GM04504 (cell line): ENCODE measurements at places on chromosomes 1 and 21.

DNA sequence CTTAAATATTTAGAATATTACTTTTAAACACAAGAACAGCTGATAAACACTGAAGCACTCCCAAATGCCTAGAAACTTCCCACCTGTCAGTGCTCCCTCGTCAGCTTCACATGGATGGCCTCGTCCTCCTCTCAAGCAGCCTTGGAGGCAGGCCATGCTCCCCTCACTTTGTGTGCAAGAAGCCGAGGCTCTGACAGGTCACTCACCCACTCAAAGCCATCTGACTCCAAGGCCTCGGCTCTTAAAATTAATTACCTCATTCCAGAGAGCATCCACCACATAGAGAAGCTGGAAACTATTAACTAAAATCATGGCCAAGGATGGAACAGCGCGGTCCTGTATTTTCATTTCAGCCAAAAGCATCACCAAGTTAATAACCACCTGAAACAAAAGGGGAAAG lies 17.8 kb downstream of the LBR start:
- DNase-seq: no peak

DNA sequence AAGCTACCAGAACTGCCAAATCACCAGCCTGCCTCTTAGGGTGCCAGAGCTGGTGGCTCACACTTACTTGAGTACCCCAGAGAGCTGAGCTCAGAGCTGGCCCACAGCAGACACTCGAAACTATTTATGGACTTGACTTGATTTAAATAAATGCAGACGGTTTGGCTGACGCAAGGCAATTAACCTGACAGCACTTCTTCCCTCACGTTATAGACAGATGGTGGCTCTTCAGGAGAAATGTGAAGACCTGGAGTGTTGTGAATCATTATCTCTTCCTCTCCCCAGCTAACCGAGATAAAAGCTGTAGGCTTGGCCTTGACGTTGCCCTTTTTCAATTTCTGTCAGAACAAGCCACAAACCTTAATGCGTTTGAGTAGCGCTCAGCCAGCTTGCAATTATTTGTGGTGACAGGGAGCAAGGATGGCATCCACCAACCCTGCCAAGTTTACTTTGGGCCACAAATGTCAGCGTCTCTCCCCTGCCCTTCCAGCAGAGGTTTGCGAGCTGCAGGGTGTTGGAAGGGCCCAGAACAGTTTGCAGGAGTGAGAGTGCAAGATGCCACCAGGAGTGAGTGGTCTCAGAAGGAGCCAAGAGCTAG lies 34.0 kb upstream of the BCAR3 start:
- no peak for DNase-seq

- no peak for DNase-seq
Observed at GRCh38 chr1:11825131-11825530, 19.1 kb downstream of the CLCN6 start.

- DNase-seq: no peak
Observed at GRCh38 chr1:77416692-77417450, 135.1 kb downstream of the AK5 start.

DNA sequence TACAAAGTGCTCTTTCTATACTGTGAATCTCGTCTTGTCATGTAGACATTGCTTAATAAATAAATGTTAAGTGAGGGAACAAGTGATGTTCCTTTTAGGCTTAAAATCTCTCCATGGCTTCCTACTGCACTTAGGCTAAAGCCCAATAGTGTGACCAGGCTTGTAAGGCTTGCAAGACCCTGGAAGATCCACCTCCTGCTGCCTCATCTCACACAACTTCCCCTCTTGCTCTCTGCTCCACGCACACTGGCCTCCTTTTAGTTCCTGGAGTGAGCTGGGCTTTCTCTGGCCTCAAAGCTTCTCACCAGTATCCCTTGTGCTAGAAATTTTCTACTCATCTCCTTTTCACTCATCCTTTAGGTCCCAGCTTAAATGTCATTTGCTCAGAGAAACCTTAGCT lies 41.5 kb upstream of the DIPK1A start:
- DNase-seq: no peak

GRCh38 chr1:151273924-151274466 lies 8.1 kb upstream of the ZNF687 start:
- DNase-seq: no peak

DNA sequence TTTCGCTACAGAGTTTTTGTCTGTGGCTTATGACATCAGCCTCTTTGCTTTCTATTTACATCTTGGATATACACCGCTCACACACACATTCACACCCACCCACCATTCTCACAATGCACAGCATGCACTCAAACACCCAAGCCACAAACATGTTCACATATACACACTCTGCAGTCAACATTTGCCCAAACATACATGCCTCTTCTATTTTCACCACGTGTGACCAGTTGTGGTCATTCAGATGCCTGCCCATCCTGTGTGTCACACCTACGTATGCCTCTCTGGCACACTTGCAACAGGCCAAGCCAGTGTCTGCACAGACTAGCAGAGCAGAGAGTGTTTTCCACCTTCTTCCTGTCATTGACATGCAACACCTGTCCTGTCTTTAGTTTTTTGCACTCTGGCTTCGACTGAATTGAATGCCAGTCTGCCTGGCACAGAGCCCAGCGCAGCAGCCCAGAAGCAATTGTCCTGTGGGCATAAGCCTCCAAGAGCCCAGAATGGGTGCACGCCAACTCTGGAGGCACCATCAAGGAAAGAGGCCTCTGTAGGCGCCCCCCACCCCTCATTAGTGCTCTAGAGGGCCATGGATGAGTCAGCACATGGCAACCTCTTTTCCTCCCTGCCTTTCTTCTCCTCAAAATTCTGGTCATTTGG lies 37.7 kb upstream of the LRRN2 start:
- no peak for DNase-seq

- DNase-seq: no peak
Observed at GRCh38 chr1:154940651-154941194, 4.2 kb upstream of the PMVK start.

DNA sequence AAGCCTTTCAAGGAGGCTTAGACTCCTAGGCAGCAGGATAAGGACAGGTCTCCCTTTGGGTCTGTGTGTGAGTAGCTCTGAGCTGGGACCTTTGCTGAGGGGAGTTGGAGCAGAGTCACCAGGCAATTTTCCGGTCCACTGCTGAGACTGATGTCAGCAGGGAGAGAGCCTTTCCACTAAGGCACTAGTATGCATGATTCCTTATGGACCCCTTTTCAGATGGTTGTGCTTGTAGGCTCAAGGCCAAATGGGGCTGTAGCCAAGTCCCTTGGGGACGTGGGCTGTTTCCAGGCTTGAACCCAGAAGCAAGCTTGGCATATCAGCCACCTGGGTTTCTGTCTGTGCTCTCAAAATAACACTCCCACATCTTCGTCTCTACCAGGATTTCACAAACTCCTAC lies 73.0 kb downstream of the CCDC18 start:
- DNase-seq: no peak

DNA sequence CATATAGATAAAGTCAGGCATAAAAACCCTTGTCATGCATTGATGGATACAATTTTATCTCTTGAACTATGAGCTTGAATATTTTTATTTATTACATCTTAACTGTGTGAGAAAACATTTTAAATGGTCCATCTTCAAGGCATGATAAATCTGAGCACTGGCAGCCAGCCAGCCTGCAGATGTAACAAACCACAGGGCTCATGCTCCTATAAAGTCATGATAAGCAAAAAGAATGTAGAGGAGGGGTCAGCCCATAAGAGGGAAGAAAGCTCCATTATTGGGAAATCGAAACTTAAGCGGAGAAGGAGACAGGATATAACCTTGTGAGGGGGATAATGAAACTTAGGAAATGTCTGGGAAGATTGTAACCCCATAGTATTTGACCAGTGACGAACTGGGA lies 839.0 kb downstream of the LRRIQ3 start:
- DNase-seq: no peak

DNA sequence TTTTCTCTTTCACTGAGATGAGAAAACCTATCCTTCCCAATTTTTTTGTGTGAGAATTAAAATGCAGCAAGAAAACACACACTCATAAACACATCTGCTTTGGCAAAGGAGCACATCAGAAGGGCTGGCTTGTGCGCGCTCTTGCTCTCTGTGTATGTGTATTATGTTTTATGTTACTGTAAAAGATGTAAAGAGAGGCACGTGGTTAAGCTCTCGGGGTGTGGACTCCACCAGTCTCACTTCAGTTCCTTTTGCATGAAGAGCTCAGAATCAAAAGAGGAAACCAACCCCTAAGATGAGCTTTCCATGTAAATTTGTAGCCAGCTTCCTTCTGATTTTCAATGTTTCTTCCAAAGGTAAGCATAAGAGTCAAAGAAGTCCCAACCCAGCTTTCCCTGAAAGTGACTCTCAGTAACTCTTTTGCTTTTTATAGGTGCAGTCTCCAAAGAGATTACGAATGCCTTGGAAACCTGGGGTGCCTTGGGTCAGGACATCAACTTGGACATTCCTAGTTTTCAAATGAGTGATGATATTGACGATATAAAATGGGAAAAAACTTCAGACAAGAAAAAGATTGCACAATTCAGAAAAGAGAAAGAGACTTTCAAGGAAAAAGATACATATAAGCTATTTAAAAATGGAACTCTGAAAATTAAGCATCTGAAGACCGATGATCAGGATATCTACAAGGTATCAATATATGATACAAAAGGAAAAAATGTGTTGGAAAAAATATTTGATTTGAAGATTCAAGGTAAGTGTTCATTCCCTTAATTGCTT lies at the start of gene CD2:
TSS of gene CD2 (plus strand) at position 233 of the 780 bp plus-strand sequence. CDS start at position 296, 63 bp downstream.
- DNase-seq: no peak

GRCh38 chr1:229693129-229693900 lies 67.3 kb downstream of the URB2 start:
- DNase-seq: no peak

GRCh38 chr1:230144010-230144614 lies 77.1 kb downstream of the GALNT2 start:
- no peak for DNase-seq

DNA sequence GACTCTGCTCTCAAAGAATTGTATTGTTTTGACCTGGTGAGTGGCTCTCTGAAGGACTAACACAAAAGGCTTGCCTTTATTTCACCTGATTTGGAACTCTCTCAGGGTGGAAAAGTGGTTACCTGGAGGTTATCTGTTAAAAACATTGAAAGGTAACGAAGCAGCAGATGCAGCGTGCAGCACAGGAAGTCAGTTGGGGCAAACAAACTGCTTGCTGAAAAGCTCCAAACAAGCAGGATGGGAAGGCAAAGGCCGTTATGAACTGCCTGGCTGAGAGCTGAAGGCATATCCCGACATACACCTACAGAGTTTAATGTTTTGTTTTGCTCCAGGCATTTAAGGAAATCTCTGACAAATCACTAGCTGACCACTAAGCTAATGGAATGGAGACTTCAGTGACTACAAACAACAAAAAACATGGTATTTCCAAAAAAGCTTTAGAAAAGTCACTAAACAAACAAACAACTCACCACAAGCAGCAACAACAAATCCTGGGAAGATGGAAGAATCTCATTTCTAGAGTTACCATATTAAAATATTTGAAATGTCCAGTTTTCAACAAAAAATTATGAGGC lies 44.3 kb upstream of the BATF3 start:
- DNase-seq: no peak

DNA sequence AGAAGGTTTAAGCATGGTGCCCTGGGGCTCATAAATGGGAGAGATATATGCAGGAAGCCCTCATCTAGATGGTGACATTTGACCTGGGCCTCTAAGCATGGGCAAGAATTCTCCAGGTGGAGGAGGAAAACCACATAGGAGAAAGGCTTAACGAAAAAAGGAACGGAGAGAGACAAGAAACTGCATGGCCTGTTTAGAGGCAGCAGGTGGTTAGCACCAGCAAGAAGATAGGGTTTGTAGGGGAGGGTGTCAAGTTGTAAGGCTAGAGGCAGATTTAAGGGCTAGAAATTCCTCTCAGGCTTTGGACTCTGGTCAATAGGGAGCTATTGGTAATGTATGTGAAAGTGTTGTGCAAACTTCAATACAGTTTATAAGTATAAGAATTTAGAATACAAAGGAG lies 8.2 kb upstream of the MAPKAPK2 start:
- DNase-seq: no peak

DNA sequence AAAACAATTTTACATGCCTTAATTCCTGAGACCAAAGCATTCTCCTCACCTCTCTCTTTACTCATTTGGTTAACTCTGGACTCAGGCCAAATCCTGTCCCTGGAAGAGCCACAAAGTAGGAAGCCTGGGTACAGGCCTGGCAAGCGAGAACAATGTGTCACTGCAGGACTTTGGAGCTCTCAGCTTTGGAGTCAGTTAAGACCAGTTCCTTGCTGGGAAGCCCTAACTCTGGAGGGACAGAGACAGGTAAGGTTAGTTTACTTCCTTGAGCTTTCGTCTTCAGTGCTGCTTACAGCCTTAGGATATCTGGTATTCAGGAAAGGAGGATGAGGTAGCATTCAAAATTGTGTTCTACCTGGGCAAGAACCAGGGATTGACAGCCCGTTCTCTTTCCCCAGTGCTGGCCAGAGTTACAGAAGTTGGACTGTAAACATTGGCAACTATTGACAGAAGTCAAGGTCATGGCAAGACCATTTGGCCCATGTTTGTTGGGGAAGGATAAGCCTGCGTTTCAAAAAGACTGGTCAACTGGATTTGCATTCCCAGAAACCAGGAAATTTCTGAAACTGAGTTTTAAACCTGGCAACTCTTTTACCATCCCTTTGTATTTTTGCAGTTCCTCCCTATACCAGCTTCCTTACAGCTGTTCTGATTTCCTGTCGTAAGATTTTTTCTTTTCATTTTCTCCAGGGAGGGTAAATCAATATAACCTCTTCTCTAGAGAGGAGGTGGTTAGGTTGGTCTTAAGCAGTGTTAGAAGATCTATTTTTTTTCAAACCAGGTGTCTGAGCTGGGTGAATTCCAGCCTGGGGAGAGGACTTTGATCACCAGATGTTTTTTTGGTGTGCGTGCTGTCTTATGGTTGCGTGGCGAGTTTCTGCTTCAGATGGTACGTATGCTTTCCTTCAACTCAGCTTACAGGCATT lies at the start of gene C4BPB:
TSS of gene C4BPB (plus strand) at position 160 of the 926 bp plus-strand sequence. CDS start at position 832, 672 bp downstream.
- DNase-seq: no peak

GRCh38 chr1:68782890-68783289 lies 286.0 kb upstream of the DEPDC1 start:
- no peak for DNase-seq

- DNase-seq: no peak
Observed at GRCh38 chr1:162319493-162320175, 57.0 kb downstream of the SPATA46 start.

GRCh38 chr1:201359873-201360210 lies 17.6 kb downstream of the TNNT2 start:
- no peak for DNase-seq
